ENCODE measurements at places on chromosomes 2 and 18.
A peak's percentile ranks its signal among the peaks of the same experiment; 100 is the strongest.

GRCh38 chr2:120302301-120302700, 43.6 kb upstream of the INHBB start:
- DNase-seq = no peak

DNA sequence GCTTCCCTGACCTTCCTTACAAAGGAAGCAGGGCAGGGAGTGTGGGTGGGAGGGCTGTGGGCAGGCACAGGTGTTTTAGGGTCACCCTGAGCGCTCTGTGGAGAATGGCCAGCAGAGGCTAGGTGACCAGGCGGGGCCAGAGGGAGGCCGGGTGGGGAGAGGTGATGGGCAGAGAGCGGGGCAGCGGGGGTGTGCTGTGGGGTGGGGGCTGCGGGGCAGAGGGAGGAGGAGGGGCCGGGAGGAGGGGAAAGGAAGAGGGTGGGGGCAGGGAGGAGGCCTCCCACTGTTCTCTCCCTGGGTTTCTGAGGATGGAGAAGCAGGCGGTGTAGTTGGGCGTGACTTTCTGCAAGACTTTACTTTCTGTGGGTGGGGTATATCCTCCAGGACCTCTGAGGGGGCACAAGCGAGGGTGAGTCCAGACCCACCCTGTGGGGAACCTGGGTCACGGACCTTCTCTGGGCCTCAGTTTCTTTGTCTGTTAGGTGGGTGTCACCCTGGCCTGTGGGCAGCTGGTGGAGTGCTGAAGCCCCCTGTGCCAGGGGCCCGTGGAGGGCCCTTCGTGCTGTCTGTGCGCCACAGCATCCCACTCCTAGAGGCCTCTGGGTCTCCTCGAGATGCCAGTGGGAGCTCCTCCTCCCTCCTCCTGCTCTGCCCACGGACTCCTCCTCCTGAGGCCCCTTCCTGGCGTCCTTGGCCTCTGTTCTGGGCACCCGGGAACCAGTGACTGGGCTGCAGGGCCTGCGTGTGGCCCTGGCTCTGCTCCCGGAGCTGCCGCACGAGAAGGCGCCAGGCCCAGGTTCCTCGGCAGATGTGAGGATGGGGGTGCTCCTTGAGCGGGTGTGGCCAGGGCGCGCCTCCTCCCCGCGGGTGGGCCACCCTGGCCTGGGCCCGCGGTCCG, 6.3 kb upstream of the NEU4 start:
- no peak for DNase-seq

DNA sequence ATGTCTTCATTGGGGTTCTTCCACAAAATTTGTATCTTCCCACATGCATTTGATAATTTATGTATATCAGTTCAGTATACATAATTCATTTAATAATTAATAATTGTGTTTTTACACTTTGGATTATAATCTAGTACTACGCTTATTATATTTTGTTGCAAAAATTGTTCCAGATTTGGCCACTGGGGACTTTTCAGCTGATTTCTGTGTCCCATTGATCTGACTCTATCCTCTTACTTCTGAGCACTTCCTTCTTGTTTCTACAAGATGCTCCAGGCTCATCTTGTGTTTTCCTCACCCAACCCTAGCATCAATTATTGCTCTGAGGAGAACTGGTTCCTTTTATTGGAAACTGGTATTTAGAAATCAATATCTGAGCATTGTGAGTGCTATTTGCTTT, 215.3 kb upstream of the CDH19 start:
- DNase-seq = no peak

- no peak for DNase-seq
Measured at GRCh38 chr2:2960441-2961133, 417.0 kb downstream of the EIPR1 start.

DNA sequence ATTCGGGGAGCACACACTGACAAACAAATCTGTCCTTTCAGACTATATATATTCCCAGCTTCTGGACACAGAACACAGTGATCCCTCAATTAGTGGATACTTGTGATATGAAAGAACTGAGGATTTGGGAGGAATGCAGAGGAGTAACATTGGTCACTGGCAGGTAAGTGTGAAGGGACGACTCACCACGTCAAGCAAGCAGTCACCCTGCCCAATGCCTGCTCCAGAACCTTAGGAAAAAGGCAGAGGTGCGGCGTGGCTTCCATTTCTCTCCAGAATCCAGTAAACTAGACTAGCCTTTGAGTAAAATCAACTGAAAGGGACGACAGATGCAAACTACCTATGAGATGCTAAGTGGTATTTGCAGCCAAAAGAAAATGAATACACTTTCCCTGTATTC, 1.1 kb downstream of the CCDC93 start:
- no peak for DNase-seq

DNA sequence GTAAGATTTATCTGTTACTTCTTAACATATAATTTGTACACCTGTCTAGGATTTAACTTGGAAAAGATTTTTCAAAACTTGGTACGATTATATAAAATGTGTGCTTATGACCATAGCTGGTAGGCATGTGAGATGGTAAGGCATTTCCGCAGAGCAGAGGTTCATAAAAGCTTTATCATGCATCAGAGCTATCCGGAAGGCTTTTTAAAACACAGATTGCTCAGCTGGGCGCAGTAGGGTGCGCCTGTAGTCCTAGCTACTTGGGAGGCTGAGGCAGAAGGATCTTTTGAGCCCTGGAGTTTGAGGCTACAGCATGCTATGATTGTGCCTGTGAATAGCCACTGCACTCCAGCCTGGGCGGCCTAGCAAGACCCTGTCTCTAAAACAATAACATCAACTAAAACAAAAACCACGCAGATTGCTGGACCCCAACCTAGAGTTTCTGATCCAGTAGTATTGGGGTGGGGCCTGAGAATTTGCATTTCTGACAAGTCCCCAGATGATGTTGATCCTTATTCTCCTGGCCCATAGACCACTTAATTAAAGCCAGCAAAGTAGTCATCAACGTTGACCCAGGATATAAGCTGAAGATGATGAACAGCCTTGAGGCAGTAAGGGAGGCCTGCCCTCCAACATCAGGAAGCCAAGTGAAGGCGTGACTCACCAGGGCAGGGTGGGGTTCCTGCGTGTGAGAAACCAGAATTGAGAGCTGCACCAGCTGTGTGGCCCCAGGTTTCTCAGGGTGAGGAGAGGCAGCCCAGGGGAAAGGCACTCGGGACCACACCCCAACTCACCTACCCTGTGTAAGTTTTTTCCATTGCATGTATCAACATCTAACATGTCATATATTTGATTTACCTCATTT, 21.6 kb upstream of the SLC20A1 start:
- DNase-seq = peak; percentile 87

GRCh38 chr2:28393114-28393836, 617 bp downstream of the FOSL2 start:
- peak; percentile 72 for DNase-seq

- DNase-seq = no peak
Measured at GRCh38 chr2:219179601-219180465, 1.8 kb downstream of the RETREG2 start.

- DNase-seq = no peak
Measured at GRCh38 chr2:218963601-218964000, 4.1 kb downstream of the CDK5R2 start.

DNA sequence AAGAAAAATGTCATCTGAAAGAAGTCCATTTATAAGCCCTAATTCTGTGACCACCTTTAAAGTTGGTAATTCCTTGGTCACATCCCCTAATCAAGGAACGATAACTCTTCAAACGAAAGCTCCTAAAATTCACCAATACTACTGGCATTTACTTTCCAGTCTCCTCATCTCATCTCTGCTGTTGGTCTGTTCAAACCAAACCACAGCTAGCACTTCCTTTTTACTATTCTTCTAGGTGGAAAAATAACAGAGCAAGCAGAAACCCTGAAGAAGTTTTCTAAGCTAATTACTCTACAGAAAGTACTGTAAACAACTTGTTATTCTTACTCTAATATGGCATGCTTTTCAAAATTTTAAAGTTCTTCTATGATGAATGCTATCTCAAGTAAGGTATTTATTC, 21.6 kb downstream of the TIA1 start:
- no peak for DNase-seq

GRCh38 chr2:98875081-98875728, 60.8 kb downstream of the CRACDL start:
- DNase-seq = no peak

DNA sequence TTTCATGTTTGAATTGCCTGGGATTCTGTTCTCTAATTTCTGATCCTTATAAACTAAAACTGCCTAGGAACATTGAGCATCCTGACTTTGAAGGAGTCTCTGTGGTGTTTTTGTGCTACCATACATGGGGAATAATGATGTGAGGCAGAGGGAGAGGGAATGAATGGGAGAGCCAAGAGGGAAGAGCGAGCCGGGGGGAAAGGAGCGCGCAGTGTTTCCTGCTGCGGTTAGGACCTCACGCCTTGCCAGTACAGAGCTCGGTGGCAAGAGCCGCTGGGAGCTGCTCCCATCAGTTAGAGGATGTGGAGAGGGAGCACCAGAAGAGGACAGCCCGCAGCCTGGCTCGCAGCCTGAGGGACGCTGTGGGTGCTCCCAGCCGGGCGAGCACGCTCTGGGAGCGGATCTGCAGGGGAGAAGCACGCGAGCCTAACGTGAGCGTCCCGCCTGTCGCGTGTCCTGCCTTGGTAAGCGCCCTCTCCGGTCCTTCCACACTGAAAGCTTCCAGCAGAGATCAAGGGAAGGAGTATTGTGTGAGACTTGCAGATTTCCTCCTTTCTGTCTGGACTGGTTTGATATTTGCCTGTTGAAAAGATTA, 114.7 kb downstream of the FAM210A start:
- peak; percentile 51 for DNase-seq

- peak; percentile 94 for DNase-seq
Measured at GRCh38 chr2:26770986-26771586, 7.0 kb downstream of the SLC35F6 start.

GRCh38 chr2:196544906-196545433, 94.5 kb upstream of the CCDC150 start:
- DNase-seq = no peak

- no peak for DNase-seq
Measured at GRCh38 chr2:25692737-25693445, 19.5 kb upstream of the DTNB start.

DNA sequence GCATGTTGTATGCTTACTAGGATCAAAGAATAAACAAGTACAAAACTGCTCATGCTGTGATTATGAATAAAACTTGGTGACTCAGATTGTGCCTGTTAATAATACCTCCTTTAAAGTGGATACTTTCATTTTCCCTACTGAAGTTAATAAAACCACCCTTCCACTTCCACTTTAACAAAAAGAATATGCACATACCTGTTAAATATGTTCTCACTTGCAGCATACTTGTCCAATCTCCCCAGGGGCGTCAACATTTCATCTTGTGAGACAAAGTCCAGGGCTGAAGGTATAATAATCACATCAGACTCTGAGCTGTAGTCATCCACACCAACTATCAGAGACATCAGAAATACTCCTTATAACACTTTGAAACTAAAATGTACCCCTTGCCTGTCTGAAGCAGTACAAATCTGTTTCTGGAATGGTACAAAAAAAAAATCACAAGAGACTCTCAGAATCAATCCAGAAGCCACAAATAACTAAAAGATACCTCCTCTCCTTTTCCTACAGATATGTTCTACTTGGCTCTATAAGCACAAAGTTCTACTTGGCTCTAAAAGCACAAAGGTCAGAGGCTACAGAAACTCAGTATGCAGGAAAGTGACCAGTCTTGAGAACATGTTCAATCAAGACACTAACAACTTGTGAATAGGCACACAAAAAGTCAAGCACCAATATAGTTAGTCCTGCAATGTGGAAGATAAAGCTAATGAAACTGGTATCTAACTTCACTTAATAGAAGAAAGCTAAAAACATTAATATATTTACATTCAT, 19.3 kb downstream of the PPP4R1 start:
- DNase-seq = peak; percentile 41

DNA sequence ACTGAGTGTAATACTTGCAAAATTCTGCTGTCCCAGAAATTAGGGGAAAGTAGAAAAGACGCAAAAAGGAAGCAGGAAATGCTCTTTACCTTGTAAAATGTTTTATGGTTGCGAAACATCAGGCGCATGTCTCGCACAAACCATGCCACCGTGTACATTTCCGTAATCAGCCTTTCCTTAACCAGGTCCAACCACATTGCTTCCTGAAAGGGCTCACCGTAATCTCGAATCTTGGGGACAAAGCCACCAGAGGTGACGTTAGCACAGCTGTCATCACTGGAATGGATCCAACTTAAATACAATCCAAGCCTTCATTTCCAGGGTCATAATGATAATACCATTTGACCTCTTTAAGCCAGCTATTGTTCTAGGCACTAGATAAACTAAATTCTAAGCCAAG, 49.3 kb downstream of the SP110 start:
- peak; percentile 34 for DNase-seq

DNA sequence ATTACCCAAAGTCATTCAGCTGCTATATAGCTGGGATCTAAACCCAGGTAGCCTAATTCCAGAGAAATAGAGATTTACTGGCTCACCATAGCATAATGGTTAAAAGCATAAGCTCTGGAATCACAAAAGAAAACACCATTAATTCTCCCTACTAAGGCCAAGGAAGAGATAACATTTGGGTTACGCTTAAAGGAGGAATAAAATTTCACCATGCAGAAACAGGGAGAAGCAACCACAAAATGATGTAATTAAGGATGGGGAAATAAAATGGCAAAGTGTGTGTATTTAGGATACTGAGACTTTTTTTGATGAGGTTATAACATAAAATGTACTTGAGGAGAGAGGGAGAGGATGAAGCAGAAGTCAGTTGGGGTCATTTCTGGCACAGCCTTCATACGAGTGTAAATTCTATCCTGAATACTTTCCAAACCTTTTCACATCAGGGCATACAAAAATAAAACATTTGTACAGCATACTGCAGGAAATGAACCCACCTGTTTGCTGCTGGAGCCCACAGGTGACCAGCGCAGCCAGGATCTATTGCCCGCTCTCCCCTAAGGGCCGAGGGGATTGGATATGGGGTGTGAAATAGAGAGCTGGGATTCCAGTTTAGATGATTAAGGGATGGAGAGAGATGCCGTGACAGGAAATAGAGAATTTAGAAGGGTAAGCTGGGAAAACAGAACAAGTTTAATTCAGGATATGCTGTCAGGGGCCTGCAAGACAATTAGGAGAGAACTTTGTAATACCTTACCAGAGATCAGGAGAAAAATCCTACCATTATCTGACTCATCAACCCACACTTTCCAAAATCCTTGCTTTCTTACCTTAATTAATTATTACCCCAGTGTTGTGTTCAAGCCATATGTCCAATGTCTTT, 43.8 kb upstream of the SERTAD2 start:
- DNase-seq = peak; percentile 51

- DNase-seq = no peak
Measured at GRCh38 chr2:47456851-47457250, 53.9 kb downstream of the MSH2 start.

DNA sequence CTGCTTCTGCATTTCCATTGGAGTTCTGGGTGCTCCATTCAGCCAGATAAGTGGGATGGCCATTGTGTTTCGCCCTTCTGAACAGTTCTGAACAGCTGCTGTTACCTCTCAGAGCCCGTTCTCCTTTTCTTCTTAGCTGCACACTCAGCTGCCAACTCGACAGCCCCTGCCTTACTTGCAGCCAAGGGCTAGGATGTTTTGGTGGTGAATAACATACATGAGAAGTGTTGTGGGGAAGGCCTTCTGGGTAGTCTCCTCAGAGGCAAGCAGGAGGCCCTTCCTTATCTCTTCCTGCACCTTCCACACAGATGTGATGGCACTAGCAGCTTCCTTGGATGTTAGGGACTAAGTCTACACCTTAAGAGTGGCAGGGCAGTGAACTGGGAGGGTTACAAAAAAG, 138.4 kb upstream of the NOSTRIN start:
- DNase-seq = peak; percentile 50
